ENCODE measurements at places on chromosomes 7 and 10.

DNA sequence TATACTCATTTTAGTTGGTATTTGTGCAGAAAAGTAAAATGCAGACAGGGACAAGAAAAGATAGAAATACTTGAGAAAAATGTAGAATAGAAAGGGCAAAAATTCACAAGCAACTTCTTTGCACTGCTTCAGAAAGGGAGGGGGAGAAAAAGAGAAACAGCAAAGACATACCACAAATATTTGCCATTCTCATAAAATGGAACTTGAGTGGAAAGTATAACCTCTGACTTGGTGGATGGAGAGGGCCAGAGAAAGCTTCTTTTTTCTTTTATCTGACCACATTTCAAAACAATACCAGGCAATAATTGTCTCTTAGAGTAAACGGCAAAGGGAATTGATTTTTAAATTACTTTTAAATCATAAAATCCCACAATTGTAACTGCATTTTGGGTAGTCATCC is 35.8 kb upstream of the TRUB1 start:
- ATAC-seq: no peak

DNA sequence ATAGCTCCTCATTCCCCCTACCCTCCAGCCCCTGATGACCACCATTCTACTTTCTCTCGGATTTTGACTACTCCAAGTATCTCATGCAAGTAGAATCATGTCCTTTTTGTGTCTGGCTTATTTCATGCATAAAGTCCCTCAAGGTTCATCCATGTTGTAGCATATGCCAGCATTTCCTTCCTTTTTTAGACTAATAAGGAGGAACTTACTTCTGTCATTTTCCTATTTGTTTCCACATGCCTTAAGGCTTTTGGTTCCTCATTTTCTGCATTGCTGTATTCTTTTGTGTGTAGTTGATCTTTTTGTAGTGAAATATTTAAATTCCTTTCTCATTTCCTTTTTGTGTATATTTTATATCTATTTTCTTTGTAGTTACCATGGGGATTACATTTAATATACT is 376.9 kb downstream of the CALN1 start:
- no peak for ATAC-seq

GRCh38 chr10:60606343-60607080 is 171.8 kb upstream of the CDK1 start:
- ATAC-seq: no peak

DNA sequence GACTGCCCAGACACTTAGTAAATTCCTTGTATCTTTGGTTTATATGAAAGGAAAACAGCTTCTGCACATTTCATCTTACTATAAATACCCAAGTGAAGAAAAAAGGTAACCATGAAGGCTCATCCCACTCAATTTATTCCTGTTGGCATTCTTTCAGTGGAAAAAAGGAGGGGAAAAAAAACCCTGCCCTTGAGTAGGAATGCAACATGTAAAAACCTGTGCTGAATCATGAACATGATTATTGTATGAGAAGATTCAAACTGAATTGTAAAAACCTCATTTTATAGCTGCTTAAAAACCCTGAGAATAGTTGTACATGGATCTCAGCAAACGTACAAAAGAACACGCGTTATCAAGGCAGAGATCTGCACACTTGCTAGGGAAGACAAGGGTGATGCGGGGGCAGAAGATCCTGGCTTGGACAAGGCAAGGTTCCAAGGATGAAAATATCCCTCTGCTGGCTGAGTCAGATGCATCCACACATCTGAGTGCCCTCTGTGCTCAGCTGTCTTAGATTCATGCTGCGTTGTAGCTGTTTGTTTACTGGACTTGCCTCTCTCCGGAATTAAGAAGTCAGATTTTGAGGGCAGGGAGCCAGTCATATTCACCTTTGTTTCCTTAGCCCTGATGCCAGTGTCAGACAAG is 658.2 kb downstream of the PARD3 start:
- ATAC-seq: no peak

DNA sequence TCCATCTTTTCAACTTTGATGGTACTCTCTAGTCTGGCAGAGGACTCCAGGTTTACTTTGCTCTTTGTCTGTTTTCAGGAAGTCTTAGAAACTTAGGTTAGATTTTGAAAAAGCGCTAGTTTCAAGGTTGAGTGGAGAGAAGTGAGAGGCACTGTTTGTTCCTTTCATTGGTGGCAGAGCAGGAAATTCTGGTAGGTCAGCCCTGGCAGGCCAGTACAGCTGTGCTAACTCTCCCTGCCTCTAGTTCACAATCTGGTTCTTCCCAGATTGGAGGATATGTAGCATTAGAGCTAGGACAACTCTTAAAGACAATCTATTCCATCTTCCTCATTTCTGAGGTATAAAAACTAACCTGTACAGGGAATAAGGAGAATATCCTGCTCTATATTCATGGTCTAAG is 160.9 kb upstream of the FZD1 start:
- no peak for ATAC-seq

- peak; percentile 76 for ATAC-seq
These were observed 46.9 kb downstream of the EGFR start for GRCh38 chr7:55065511-55066229.

DNA sequence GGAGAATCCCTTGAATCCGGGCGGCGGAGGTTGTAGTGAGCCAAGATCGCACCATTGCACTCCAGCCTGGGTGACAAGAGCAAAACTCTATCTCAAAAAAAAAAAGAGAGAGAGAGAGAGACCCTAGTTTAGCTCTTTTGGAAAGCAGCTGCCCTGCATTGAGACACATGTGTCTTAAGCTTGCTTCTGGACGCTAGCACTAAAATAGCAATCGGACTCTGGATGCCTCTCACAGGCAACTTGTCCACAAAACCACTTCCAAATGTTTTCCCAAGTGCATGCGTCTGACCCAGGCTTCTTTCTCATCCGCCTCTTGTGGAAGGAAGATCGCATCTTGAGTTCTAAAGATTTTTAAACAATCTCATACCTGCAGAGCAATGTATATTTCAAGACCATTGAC is 182.7 kb downstream of the CUX1 start:
- ATAC-seq: no peak

DNA sequence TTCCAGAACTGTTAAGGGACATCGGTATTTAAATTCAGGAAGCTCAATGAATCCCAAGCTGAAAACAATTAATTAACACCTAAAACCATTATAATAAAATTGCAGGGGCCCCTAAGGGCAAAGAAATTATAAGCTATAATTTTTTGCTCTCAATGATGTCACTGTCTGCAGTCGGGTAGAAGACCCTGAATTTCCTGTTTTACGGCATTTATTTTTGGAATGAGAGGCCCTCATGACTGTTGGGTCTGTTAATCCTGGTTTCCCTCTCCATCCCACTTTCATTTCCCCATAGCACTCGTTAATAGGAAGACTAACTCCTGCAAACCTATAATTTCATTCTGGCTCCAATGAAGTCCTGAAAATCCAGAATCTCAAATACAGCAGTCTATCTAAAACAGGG is 25.8 kb upstream of the GPR37 start:
- ATAC-seq: no peak

DNA sequence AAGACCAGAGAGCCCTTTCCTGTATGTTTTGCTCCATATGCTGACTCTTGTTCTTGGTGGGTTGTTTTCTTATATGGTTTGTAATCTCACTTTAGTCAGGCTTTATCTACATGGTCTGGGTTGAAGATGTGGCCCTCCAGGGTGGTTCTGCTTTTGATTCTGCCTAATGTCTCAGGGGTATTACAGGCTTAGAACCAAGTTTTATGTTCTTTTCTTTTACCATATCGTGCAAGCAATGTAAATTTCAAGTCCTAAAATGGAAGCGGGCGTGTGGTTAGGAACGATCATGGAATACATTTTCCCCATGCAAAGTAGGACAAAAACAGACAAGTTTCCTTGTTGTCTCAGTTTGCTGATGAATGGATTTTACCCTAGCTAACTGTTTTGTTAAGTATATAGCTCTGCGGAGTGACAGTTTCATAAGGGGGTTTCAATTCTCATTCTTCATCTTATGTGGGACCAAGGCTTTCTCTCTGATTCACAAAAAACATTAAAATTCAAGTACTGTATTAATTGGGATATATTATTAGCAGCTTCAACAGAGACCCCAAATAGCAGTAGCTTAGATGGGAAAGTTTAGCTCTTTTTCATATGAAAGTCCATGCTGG is 58.7 kb downstream of the MTURN start:
- no peak for ATAC-seq

DNA sequence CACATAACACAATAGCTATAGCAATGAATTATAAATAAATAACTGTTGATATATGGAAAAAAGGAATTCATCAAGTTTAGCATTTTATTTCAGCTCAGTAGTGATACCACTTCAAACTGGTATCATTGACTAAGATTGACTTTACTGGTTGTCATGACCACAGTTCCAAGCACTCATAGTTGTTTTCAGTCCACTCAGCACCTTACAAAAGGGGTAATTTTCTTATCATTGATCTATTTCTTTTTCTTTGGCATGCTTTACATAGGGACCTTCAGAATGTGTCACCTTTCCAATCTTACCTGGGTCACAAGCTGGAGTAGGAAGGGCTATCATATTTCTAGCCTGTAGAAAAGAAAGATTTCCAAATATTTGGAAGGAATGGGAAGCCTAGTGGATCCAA is 275.5 kb upstream of the TMEM229A start:
- ATAC-seq: no peak

DNA sequence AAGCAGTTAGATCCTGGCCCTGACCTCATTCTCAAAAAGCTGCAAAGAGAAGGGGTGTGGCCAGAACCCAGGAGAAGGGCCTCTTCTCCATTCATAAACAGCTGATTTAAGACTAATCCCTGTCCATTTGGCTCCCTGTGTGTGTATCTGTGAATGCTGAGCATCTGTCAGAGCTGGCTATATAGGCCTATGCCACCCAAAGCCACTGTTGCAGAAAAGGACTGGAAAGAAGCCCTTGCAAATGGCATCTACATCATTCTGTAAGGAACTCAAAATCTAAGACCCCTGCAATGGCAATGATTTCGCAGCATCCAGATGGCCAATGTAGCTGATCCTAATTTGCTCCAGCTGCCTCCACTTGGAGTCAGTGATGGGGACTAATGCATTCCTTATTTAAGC is 384.5 kb downstream of the KCNMA1 start:
- ATAC-seq: no peak

DNA sequence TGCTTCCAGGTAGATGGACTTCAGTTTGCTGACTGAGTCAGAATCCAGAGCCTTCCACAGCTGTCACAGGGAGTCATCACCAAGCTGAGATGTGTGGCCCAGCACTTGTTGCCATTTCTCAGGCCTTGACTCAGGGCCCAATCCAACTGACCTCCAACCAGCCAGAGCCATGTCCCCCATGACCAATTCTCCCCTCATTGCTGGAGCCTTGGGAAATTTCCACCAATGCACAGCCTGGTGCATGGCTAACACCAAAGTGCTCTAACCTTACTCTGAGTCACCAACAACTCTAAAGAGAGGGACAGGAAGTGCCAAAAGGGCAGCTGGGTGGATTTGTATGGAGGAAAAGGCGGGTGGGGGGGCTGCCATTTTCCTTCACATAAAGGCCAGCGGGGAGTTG is 13.4 kb upstream of the GLI3 start:
- ATAC-seq: no peak

GRCh38 chr7:20385126-20385525 is 54.4 kb downstream of the ITGB8 start:
- ATAC-seq: no peak

- ATAC-seq: peak; percentile 81
These were observed 51.3 kb upstream of the SEPTIN7 start for GRCh38 chr7:35749556-35749955.

- ATAC-seq: no peak
These were observed 218.7 kb downstream of the USP6NL start for GRCh38 chr10:11392776-11393175.

DNA sequence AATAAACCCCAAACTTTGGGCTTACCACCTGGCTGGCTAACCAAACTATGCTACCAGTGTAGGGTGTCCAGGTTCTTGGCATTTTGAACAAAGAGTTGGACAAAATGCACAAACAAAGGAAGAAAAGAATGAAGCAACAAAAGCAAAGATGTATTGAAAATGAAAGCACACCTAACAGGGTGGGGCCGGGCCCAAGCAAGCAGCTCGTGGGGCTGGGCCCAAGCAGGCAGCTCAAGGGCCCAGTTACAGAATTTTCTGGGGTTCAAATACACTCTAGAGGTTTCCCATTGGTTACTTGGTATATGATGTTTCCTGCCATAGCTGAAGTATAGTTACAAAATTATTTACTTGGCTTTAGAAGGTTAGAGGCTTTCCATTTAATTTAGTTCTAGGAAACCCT is 15.7 kb downstream of the ACADSB start:
- no peak for ATAC-seq

DNA sequence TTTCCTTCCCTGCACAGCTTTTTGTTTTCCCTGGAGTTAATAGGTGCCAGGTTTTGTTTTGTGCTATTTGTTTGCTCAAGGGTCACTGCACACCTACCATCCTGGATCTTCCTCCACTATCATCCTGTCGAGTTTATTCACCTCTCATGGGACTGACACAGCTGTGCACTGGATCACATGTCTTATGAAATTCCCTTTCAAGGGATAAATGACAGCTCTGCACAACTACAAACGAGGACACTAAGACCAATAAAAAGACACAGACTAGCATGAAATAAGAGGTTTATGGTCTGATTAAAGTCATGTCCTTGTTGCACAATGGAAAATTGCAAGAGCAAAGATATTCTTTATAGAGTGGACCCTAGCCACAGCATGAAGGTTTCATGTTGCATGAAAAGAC is 76.7 kb upstream of the SFMBT2 start:
- peak; percentile 23 for ATAC-seq

Measured in gastroesophageal sphincter (tissue), 4 donors.